ENCODE measurements at places on chromosomes 1 and 21.

- no peak for DNase-seq
Observed at GRCh38 chr1:35085421-35085820, 6.2 kb downstream of the ZMYM1 start.

- no peak for DNase-seq
Observed at GRCh38 chr1:233627376-233627775, 13.5 kb downstream of the KCNK1 start.

GRCh38 chr1:92747735-92748134, 37.2 kb downstream of the EVI5 start:
- no peak for DNase-seq

GRCh38 chr1:81221564-81221963, 579.2 kb upstream of the ADGRL2 start:
- no peak for DNase-seq

GRCh38 chr1:227424953-227425352, 106.7 kb upstream of the CDC42BPA start:
- DNase-seq: no peak

GRCh38 chr21:17813353-17813752, 5.8 kb downstream of the C21orf91 start:
- DNase-seq: no peak

DNA sequence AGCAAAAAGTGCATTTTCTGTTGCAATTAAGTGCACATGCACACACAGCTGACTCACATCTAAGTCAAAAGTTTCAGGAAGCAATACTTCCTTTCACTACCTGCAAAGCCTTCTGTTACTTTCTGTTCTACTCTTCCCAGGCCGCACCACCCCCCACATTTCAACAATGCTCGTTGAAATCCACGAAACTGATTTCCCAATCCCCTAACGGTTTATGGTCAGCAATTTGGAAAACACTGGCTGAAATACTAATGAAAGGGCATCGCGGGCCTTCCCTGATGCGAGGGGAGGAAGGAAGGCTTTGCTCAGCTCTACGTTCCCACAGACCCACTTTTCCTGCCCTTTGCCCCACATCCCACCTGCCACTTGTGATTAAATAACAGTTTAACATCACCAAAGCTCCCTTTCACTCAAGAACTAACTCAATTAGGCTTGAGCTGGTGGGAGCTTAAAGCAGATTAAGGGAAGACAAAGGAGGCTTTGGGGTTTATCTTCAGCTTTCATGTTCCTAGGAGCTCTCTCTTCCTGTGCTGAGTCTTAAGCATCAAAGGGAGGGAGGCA, 243.2 kb upstream of the RAB4A start:
- DNase-seq: no peak

DNA sequence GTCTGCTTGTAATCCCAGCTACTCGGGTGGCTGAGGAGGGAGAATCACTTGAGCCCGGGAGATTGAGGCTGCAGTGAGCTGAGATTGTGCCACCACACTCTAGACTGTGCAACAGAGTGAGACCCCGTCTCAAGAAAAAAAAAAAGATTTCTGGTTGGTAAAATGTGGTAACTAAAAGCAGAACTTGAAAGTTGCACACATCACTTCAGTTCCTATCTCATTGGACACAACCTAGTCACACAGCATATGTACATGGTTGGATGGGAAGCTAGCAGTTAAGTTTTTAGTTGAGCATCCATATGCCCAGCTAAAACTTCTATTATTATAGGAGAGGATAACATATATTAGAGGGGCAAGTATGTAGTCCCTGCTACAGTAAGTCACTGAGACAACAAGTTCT, 22.1 kb downstream of the BCAS2 start:
- DNase-seq: no peak

- no peak for DNase-seq
Observed at GRCh38 chr1:106960412-106960811, 96.1 kb upstream of the PRMT6 start.

DNA sequence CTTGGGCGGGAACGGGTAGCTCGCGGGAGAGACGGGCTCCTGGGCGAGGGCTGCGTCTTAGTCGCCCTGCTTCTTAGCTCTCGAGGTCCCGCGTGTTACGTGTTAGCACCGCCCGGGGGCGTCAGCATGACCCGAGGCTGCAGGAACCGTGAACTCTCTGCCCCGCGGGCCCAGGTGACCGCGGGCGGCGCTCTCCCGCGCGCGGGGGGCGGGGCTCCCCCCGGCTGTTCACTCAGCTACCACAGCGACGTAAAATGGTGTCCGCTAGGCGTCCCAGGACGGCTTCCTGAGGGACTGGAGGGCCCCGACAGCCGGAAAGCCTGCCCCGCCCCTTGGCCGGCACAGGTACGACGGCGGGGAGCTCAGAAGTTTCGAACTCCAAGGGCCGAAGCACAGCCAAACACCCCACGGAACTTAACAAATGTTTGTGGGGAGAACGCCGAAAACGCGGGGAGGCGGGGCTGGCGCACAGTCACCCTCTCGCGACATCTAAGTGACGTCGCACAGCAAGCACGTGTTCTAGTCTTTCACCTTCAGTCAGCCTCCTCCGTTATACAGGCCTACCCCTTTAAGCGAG, 780 bp upstream of the RBM15 start:
- no peak for DNase-seq

DNA sequence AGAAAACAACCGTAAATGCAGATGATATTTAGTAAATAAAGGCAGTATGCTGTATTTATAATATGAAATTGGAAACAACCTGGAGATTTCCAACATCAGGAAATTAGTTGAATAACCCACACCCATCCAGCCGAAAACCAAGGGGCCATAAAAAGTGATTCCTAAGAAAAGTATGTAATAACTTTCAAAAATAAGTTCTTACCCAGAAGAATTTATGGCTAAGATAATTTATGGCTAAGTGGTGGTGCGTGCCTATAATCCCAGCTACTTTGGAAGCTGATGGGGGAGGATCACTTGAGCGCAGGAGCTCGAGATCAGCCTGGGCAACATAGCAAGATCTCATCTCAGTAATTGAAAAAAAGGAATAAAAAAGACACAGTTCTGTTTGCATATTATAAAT, 43.2 kb downstream of the TMCO4 start:
- peak; percentile 77 for DNase-seq

- no peak for DNase-seq
Observed at GRCh38 chr1:207020709-207021107, 11.8 kb downstream of the C1orf116 start.

All from HFFc6 (cell line).